ENCODE measurements at places on chromosomes 4 and X.

DNA sequence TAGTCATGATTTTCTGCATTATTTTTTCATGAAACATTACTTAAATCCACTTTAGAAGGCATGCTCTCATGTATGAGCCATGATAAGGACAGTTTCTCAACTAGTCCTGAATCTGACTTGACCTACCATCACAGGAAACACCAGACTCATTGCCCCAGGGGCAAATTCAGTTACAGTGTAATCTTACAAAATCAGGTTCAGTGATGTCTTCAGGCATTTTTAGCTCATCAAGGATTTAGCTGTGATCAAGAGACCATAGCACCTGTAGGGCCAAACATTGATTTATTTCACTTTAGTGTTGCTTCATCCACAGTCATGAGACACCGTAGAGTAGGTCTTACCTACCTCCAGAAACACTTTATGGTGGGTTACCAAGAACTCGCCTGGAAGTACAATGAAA, 3.1 kb upstream of the TASL start:
- DNase-seq, result no peak

DNA sequence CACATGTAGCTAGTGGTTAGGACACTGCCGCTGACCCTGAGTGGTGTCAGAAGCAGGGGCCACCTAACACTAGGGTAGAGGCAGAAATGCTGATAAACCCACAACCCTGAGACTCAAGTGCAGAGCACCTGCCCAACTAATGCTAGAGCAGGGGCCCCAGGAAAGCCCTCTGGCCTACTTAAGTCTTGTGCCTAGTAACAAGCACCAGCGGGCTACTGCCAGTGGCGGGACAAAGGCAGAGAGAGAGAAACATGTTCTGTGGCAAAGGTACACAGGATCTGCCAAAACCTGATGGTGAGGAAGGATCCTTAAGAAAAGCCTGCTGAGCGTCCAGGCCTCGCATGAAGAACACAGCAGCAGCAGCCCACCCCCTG, 172.4 kb downstream of the PRDM5 start:
- DNase-seq, result no peak

DNA sequence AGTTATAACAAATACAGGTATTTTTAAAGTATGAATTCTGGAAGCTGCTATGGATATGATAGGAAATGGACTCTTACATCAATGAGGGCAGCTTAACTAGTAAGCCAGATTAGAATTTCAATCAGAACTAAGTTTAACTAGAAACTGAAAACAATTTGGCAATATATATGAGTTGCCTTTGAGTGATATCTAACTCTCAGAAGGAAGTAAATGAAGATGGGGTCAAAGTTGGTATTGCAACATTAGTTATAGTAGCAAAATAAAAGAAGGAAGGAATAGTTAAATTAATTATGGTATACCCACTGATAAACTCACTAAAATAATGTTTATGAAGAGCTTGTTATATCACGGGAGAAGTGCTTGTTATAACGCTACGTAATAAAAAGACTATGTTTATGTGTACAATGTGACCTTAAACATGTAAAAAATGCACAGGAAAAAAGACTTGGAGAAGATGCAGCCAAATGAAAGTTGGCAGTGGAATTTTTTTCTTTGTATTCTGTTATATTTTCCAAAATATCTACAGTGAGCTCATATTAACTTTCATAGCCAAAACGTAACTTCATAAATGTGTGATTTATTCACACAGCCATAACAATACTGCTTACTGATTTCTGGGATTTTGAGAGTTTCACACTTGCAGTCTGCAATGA, 34.5 kb downstream of the PHKA2 start:
- no peak for DNase-seq

- DNase-seq, result no peak
Measured at GRCh38 chr4:184850431-184851199, 24.8 kb upstream of the ACSL1 start.

- no peak for DNase-seq
Measured at GRCh38 chr4:20305976-20306375, 54.3 kb downstream of the SLIT2 start.

GRCh38 chrX:16946971-16947562, 609 bp downstream of the REPS2 start:
- no peak for DNase-seq

- no peak for DNase-seq
Measured at GRCh38 chrX:47752685-47753084, 84.0 kb upstream of the ZNF81 start.

GRCh38 chr4:15683143-15683495, 1.5 kb downstream of the FAM200B start:
- DNase-seq, result peak; percentile 72

DNA sequence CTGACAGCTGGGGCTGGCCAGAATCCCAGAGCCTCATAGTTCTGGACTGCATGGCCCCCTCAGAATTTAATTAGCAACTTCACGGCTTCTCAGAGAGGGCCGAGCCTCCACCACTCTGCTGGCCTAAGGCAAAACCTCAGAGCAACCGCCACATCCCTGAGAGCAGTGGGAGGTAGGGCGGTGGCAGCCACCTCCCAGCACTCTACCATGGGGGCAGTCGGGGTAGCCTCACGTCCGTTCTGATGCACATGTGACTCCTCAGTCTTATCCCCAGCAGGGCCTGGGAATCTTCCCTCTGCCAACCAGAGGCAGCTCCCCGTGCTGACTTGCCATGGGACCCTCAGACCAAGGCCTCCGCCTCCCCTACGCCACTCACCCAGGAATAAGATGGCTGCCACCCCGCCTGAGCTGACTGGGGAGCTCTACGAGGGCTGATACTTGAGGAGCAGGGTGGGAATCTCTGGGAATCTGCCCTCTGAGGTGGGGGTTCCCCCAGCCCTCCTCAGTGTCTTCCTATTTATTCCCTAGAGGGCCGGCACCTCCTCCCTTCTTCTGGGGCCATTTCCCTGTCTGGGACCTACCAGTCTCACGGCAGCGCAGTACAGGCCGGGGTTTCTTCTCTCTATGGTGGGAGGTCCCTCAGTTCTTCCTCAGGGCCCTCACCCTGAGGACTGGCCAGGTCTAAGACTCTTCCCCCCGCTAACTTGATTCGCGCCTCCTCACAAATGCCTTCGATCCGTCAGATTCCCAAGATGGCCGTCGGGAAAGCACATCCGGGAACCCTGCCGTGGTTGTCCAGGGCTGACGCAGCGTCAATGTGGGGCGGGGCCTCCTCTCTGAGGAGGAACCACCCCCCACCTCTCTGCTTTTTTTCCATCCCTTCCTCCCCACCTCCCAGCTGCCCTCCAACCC, at the start of gene MAGEC2:
Gene MAGEC2 (minus strand): TSS at position 769 of the 912 bp plus-strand sequence. CDS start 1,303 bp downstream, outside the sequence.
- no peak for DNase-seq

GRCh38 chr4:155609455-155610059, 57.1 kb upstream of the GUCY1A1 start:
- no peak for DNase-seq

DNA sequence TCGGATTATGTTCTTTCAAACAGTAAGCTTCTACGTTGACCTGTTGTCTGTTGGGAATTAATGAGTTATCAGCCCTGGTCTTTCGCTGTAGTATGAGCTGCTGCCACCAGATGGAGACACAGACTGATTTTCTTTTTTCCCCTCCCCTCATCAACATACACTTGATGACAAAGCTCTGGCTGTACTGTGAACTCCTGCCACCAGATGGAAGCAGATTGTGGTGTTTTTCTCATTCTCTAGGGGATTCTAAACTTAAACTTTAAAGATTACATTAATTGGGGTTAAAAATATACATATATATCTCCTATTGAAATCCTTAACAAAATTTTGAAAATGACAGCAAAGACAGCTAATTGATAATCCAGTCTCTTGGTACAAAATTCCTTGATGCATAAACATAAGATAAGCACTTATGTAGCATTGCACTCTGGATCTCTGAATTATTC, 44.8 kb downstream of the SMS start:
- DNase-seq, result peak; percentile 75

DNA sequence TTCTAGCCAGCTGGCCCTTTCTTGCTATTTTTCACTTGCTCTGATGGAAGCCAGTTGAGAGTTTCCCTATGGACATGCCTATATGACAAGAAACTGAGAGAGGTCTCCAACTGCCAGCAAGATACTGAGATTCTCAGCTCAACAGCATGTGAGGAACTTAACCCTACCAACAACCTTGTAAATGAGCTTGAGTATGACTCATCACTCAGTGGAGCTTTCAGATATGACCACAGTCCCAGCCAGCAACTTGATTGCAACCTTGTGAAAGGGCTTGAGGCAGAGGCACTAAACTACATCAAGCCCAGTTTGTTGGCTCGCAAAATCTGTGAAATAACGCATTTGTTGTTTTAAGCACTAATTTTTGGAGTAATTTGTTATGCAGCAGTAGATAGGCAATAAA, 175.8 kb downstream of the COMMD8 start:
- no peak for DNase-seq

DNA sequence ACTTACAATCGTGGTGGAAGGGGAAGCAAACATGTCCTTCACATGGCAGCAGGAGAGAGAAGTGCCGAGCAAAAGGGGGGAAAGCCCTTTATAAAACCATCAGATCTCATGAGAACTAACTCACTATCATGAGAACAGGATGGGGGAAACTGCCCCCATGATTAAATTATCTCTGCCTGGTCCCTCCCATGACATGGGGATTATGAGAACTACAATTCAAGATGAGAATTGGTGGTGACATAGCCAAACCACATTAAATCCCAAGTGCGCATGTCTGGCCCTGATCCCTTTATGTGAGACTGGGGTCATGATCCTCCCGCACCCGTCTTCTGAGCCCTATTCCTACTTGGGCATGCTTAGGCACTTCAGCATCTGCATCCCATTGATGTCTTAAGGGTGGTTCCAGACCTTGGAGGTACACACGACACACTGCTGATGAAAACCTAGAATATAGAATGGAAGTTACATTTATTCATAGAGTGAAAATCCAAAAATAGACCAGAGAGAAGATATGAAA, 116.0 kb downstream of the PTTG2 start:
- DNase-seq, result no peak

DNA sequence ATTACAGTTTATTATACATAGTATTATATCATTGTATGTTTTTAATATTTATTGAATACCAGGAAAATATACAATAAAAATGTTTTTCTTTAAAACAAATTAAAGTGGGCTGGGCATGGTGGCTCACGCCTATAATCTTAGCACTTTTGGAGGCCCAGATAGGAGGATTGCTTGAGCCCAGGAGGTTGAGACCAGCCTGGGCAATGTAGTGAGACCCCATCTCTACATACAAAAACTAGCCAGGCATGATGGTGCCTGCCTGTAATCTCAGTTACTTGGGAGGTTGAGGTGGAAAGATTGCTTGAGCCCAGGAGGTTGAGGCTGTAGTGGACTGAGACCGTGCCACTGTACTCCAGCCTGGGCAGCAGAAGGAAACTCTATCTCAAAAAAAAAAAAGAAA, 38.3 kb upstream of the PDS5A start:
- no peak for DNase-seq

GRCh38 chr4:96955226-96955625, 1115.3 kb downstream of the PDHA2 start:
- no peak for DNase-seq

GRCh38 chrX:30864383-30864785, 24.7 kb downstream of the TAB3 start:
- DNase-seq, result no peak

Measured in HL-60 (cell line).